Neural cell (in vitro differentiated cells): ENCODE measurements at places on chromosomes 3 and 15. TPM values are rescaled to one million over a fixed set of nuclear protein-coding genes. Genes with fewer than 3 reads are reported as not detected.

CORO2B gene
- 15.1 and 17.1 TPM in 2 replicates for polyA plus RNA-seq

CAPN3 gene
- polyA plus RNA-seq = 1.5 TPM in 1 of 2 replicates, not detected in the other

PPP4R2 gene
- polyA plus RNA-seq = 53.0 and 65.5 TPM in 2 replicates

IL5RA gene
- polyA plus RNA-seq = 0.10 TPM in 1 of 2 replicates, not detected in the other

SRGAP3 gene
- polyA plus RNA-seq = 31.5 and 45.6 TPM in 2 replicates

SEMA3B gene
- polyA plus RNA-seq = 7.8 and 9.6 TPM in 2 replicates

TRIM42 gene
- polyA plus RNA-seq = not detected in 2 replicates

SMCO1 gene
- polyA plus RNA-seq = not detected in 2 replicates

RLBP1 gene
- 0.16 TPM in 1 of 2 replicates, not detected in the other for polyA plus RNA-seq

ZPLD1 gene
- polyA plus RNA-seq = 0.50 TPM in 1 of 2 replicates, not detected in the other

AGTR1 gene
- polyA plus RNA-seq = 1.3 and 1.9 TPM in 2 replicates

ARGFX gene
- polyA plus RNA-seq = not detected in 2 replicates

CIB2 gene
- polyA plus RNA-seq = 22.6 and 32.4 TPM in 2 replicates

DOCK3 gene
- polyA plus RNA-seq = 15.6 and 18.7 TPM in 2 replicates

RPL22L1 gene
- polyA plus RNA-seq = 86.6 and 96.5 TPM in 2 replicates

GOLGA8R gene
- 0.06 TPM in 1 of 2 replicates, not detected in the other for polyA plus RNA-seq

MYZAP gene
- 0.16 TPM in 1 of 2 replicates, not detected in the other for polyA plus RNA-seq

CD47 gene
- polyA plus RNA-seq = 119 and 128 TPM in 2 replicates

EFHB gene
- polyA plus RNA-seq = 1.0 and 4.3 TPM in 2 replicates

RRP9 gene
- polyA plus RNA-seq = 26.8 and 26.9 TPM in 2 replicates

INKA1 gene
- polyA plus RNA-seq = 1.4 and 1.7 TPM in 2 replicates

GPR149 gene
- 10.7 and 10.9 TPM in 2 replicates for polyA plus RNA-seq

NAALADL2 gene
- 1.6 and 2.2 TPM in 2 replicates for polyA plus RNA-seq

SHF gene
- 41.5 and 50.6 TPM in 2 replicates for polyA plus RNA-seq

GOLGA8T gene
- polyA plus RNA-seq = not detected in 2 replicates

FOXL2 gene
- not detected in 2 replicates for polyA plus RNA-seq

PLIN1 gene
- polyA plus RNA-seq = 0.08 TPM in 1 of 2 replicates, not detected in the other

SLC22A14 gene
- polyA plus RNA-seq = 0.16 and 0.25 TPM in 2 replicates

IQCF5 gene
- not detected in 2 replicates for polyA plus RNA-seq
